Astrocyte (in vitro differentiated cells and primary cell): ENCODE measurements at places on chromosomes 2 and 18.
A peak's percentile ranks its signal among the peaks of the same experiment; 100 is the strongest.

DNA sequence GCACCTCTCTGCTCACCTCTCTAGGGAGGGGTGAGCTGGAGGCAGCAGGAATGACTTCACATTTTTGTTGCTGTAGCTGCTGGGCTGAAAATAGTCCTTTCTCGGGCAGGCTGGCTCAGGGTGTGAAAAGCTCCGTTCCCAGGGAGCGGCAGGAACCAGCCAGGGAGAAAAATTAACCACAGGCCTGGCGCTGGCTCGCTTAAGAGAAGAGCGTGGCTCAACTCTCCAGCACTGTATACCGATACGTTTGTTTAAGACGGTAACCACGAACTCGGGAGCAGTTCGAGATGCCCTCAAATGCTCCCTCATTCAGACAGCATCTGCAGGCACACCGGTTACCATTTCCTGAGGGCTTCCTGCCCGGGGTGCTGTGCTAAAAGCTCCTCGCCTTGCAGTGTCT, 129.6 kb downstream of the CELF4 start:
- H3K27ac ChIP-seq, result no peak overlapping the region
- H3K27me3 ChIP-seq, result no peaks in the 10 kb centered on the region
- no peaks in the 10 kb centered on the region for H3K4me1 ChIP-seq
- peak; percentile 15 for DNase-seq
- H3K4me3 ChIP-seq, result no peak overlapping the region

GRCh38 chr18:59061914-59062642, 77.6 kb upstream of the SEC11C start:
- H3K4me3 ChIP-seq, result no peak overlapping the region
- no peaks in the 10 kb centered on the region for H3K36me3 ChIP-seq
- no peak overlapping the region for H3K27ac ChIP-seq

DNA sequence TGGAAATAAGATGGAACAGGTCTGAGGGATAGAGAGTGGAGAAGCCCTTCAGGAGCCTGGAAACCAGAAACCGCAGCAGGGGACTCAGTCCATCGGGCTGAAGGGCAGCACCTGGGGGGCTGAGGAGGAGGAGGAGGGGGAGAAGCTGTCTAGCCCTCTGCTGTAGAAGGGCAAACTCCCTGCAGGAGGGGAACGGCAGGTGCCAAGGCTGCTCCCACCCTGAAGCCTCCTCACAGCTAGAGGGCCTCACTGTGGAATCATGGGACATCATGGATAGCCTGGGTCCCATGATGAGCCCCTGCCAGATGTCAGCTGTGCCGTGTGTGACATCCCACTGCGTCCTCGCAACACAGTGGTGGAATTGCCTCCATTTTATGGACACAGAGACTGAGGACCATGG, 435 bp downstream of the MYO7B start:
- DNase-seq, result no peak
- H3K27ac ChIP-seq, result no peak overlapping the region
- H3K4me3 ChIP-seq, result no peak overlapping the region
- no peaks in the 10 kb centered on the region for H3K36me3 ChIP-seq

DNA sequence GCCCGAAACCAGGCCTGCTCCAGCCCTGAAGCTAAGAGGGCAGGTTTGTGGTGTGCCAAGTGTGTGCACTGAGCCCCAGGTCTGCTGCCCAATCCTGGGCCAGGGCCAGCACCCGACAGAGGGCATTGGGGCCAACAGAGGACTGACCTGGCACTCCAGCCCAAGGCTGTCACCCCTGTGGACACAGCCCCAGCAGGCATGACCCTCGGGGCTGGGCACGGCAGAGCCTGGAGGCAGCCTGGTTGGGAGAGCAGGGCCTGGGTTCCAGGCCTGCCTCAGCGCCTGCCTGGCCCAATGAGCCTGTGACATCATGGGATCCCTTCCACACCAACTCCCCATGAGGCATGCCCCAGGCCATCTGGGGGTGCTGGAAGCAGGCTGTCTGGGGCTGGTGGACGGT, 10.8 kb upstream of the SNED1 start:
- no peaks in the 10 kb centered on the region for H3K36me3 ChIP-seq
- peaks cover 8% of the 10 kb centered on the region for H3K4me1 ChIP-seq
- no peak for DNase-seq
- no peak overlapping the region for H3K27ac ChIP-seq
- H3K4me3 ChIP-seq, result no peak overlapping the region

DNA sequence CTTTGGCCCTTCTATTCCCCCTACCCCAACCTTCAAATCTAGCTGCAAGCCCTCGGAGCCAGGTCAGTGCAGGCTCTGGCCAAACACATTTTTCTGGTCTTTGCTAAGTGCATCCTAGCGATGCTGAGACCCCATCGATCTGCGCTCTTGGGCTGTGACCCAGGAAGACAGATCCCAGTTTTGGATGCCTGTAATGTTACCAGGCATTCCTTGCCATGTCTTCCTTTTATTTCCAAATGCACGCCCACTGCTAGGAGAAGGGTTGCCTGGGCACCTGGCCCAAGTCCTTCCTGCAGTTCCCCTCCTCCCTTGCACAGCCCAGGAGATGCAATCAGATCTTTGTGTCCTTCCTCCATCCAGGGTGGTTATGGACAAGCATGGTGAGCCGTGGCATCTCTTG, 124.6 kb downstream of the TPGS2 start:
- DNase-seq, result no peak
- H3K36me3 ChIP-seq, result no peaks in the 10 kb centered on the region
- H3K4me3 ChIP-seq, result no peak overlapping the region
- H3K4me1 ChIP-seq, result peaks cover 12% of the 10 kb centered on the region

DNA sequence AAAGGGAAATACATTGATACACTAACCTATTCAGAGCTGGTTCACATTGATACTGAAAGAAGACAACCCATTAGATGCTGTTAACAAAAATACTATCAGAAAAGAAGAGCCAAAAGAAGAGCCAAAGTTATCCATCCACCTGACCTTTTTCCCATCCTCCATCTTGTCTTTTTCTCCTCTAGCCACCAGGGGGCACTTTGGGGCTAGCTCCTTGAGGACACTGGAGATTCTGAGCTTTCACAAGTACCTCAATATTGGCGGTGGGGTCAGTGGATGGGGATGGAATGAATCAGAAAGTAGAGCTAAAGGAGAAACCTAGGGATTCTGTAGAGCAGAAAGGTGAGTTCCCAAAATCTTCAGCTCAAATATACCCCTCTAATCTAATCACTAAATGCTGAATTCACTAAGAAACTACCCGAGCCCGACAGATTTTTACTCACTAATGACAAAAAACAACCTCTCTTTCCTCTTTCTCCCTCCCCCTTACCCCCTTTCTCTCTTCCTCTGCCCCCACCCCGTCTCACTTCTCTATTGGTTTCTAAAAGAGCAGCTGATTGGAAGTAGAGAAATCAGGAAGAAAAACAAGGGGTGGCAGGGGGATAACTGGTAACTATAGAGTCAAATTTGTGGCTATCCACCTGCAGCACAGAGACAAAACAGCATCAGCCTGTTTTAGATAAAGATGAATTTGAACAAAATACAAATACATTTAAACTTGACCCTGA, 203.3 kb downstream of the TCF4 start:
- H3K27me3 ChIP-seq, result no peaks in the 10 kb centered on the region
- H3K4me1 ChIP-seq, result peaks cover 15% of the 10 kb centered on the region

GRCh38 chr2:215831296-215831913, 181.9 kb downstream of the MREG start:
- no peak overlapping the region for H3K4me3 ChIP-seq
- no peaks in the 10 kb centered on the region for H3K36me3 ChIP-seq
- no peak overlapping the region for H3K27ac ChIP-seq
- DNase-seq, result peak; percentile 56
- H3K4me1 ChIP-seq, result peaks cover 22% of the 10 kb centered on the region
- H3K27me3 ChIP-seq, result no peaks in the 10 kb centered on the region

GRCh38 chr2:132677661-132678060, 7.7 kb upstream of the LYPD1 start:
- peak; percentile 71 for DNase-seq
- H3K36me3 ChIP-seq, result no peaks in the 10 kb centered on the region
- no peaks in the 10 kb centered on the region for H3K27me3 ChIP-seq
- peak overlapping the region; percentile 61 for H3K27ac ChIP-seq

- no peak overlapping the region for H3K27ac ChIP-seq
- H3K36me3 ChIP-seq, result no peaks in the 10 kb centered on the region
- H3K4me3 ChIP-seq, result no peak overlapping the region
- peaks cover 3% of the 10 kb centered on the region for H3K4me1 ChIP-seq
- no peak for DNase-seq
- no peaks in the 10 kb centered on the region for H3K27me3 ChIP-seq
These were observed 1883.3 kb upstream of the CELF4 start for GRCh38 chr18:39448942-39449341.

DNA sequence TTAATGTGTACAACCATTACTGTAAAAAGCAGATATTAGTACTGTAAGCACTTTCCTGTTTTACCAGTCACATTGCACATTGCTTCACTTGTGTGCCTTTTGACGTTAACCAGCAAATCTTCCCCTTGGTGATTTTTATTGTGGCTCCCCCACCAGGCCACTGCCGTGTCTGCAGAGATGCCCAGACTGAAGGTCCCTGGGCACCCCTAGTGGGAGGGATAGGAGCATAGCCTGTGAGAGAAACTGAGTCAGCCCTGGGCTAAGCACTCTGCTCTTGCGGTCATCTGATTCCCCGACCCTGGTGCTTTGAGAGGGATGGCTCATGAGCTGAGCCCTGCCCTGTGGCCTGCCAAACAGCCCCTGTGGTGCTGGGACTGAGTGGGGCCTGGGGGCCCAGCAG, 73.4 kb downstream of the INPP4A start:
- no peak for DNase-seq
- no peaks in the 10 kb centered on the region for H3K27me3 ChIP-seq
- no peaks in the 10 kb centered on the region for H3K36me3 ChIP-seq
- H3K4me3 ChIP-seq, result no peak overlapping the region
- peaks cover 3% of the 10 kb centered on the region for H3K4me1 ChIP-seq

GRCh38 chr18:6731222-6731596, 1.7 kb downstream of the ARHGAP28 start:
- no peaks in the 10 kb centered on the region for H3K36me3 ChIP-seq
- H3K4me3 ChIP-seq, result peak overlapping the region; percentile 22
- DNase-seq, result peak; percentile 72
- no peaks in the 10 kb centered on the region for H3K27me3 ChIP-seq
- peak overlapping the region; percentile 46 for H3K27ac ChIP-seq
